ENCODE measurements at places on chromosomes 6 and 20.

DNA sequence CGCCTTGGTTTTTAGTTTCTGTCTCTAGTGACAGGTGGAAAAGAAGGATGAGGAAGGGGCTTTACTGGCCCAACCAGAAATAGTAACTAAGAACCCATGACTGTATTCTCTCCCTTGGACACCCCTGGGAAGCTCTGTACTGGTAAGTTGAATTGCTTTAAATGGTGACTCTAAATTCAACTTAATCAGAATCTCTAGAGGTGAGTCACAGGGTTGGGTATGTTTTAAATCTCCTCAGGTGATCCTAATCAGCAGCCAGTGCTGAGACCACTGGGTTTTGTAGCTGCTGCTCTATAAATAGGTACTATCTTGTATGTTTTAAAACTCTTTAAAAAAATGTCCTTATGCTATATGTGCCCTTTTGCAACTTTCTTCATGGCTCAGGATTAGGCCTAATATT, 314.0 kb upstream of the ECI2 start:
- DNase-seq, result no peak

- no peak for DNase-seq
Measured at GRCh38 chr6:103554911-103555310, 1304.8 kb downstream of the HACE1 start.

DNA sequence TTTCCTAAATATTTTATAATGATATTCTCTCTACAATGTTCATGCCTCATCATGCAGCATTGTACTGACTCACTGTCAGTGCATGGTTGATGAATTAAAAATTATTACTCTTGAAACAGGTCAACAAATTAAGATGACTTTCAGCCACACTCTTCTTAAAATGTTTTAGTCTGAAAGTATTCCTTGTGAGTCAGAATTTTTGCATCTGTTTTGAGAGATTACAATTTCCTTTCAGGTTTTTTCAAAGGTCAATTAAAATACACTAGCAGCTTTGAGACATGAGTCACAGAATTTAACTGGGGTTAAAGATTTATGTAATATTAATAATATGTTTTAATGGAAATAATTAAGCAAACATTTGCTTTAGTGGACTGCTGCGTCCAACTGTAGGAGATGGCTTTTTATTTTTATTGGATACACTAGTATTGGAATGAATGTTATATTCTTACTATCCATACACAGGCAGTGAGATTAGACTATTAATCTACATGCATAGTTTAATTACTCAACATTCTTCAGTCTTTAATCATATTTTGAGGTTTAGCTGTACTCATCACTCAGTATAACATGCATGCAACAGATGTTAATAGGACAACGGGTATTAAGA, 9.7 kb downstream of the COL12A1 start:
- DNase-seq, result no peak

- DNase-seq, result no peak
Measured at GRCh38 chr6:160995271-160995670, 3.7 kb downstream of the MAP3K4 start.

DNA sequence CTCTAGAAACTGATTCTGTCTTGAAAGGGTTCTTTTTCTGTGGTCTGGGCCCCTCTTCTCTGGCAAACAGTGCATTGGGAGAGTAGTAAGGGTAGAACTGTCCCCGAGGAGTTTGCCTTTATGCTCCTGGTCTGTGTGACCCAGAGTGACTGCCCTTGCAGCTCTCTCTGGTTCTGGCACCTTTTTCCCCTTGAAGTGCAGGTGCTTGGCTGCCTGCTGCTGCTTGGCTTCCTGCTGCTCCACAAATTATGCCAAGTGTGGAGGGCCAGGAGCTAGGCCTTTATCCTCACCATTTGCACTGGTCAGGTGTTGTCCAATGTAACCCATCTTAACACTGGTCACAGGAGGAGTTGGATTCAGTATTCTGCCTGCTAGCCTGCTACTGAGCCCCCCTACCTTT, 11.2 kb downstream of the KIZ start:
- DNase-seq, result no peak

GRCh38 chr6:4941782-4942672, 61.8 kb downstream of the RPP40 start:
- peak; percentile 12 for DNase-seq

- no peak for DNase-seq
Measured at GRCh38 chr20:21528870-21529269, 15.0 kb upstream of the NKX2-2 start.
